Colonic mucosa (tissue), 4 donors: ENCODE measurements at places on chromosomes 4 and X. TPM values are rescaled to one million over a fixed set of nuclear protein-coding genes. Genes with fewer than 3 reads are reported as not detected.

NAP1L3 gene
- 0.40 TPM for total RNA-seq

- DNase-seq, result no peak
- no peaks in the 10 kb centered on the region for H3K27me3 ChIP-seq
- no peaks in the 10 kb centered on the region for H3K4me1 ChIP-seq
- no peak overlapping the region for H3K27ac ChIP-seq
These were observed 321.9 kb upstream of the PRPS2 start for GRCh38 chrX:12469296-12469695.

- H3K4me1 ChIP-seq, result no peaks in the 10 kb centered on the region
- H3K4me3 ChIP-seq, result no peak overlapping the region
- peak; percentile 39 for DNase-seq
These were observed 202.5 kb downstream of the PALLD start for GRCh38 chr4:168699224-168699878.

CSAG2 gene
- total RNA-seq, result not detected

CTAG2 gene
- not detected for total RNA-seq

MAGEE2 gene
- 0.10 TPM for total RNA-seq

DNA sequence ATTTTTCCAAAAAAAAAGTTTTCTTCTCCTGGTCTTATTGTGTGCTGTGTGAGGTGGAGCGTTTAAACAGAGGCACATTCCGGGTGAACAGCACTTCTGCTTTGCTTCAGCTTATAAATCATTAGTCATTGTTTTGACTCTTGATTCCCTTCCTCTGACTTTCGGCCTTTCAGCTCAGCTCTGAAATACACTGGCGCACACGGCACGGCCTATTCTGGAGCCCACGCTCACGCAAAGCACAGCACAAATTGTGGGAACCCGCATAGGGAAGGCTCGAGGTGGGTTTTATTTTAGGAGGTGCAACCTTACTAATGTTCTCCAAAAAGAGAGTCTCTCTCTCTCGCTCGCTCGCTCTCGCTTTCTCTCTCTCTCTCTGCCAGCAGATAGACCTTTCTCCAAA is 4.0 kb downstream of the POU3F4 start:
- peaks cover 31% of the 10 kb centered on the region for H3K27me3 ChIP-seq
- no peaks in the 10 kb centered on the region for H3K36me3 ChIP-seq
- H3K27ac ChIP-seq, result no peak overlapping the region

DNA sequence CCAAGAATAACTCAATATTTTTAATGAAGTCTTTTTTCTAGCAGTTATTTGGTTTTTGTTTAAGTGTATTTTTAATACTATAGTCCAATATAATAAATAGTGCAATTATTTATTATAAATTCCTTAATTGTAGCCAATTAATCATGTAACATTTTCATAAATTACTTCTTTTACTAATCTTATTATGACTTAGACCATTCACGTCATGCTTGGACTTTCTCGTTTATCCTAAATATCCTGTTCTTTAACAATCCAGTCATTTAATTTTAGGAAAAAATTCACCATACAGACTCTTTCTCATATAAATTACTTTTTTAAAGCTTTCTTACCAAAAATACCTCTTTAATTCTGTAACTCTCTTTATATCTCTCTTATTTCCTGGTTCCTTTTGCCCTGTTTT is 350.1 kb downstream of the AR start:
- no peak overlapping the region for H3K27ac ChIP-seq
- no peak overlapping the region for H3K4me3 ChIP-seq
- H3K27me3 ChIP-seq, result no peaks in the 10 kb centered on the region
- no peaks in the 10 kb centered on the region for H3K36me3 ChIP-seq

DNA sequence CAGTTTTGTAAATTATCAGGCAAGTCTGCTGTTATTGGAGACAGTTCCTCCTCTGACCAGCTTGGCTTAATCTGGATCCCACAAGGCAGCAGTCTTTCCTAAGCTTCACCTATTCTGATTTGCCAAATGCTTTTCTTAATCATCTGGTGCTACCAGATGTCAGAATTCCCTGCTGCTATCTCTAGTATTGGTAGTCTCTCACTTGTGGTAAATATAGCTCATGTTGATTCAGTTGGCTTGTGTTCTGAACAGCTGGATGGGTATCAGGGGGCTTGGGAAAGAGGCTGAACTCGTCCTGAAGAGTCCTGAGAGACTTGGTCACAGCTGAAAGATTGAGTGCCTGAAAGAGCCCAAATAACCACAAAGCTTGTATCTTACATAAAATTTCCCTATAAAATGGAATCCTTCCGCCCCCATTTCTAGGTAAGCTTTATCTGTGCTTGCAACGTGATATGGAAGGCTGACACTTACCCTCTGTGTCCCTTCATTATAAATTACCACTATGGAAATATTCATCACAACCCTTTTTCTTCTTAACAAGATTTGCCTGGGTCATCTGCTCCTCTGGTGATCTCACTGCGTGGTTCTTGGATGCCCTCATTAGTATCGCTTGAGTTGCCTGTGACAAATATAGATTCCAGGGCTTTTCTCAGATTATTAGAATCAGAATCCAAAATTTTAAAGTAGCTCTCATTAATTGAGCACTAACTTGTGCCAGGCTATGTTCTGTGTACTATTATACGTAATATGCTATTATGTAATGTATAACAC is 104.1 kb upstream of the GPRIN3 start:
- H3K4me1 ChIP-seq, result no peaks in the 10 kb centered on the region
- H3K36me3 ChIP-seq, result no peaks in the 10 kb centered on the region
- H3K27me3 ChIP-seq, result no peaks in the 10 kb centered on the region
- H3K27ac ChIP-seq, result no peak overlapping the region
- no peak for DNase-seq

- no peaks in the 10 kb centered on the region for H3K27me3 ChIP-seq
- no peak overlapping the region for H3K27ac ChIP-seq
- H3K4me1 ChIP-seq, result no peaks in the 10 kb centered on the region
- DNase-seq, result no peak
- H3K36me3 ChIP-seq, result no peaks in the 10 kb centered on the region
These were observed 5.8 kb downstream of the FOXP3 start for GRCh38 chrX:49258749-49259124.

- H3K4me3 ChIP-seq, result no peak overlapping the region
- no peaks in the 10 kb centered on the region for H3K36me3 ChIP-seq
- no peaks in the 10 kb centered on the region for H3K27me3 ChIP-seq
- no peak overlapping the region for H3K27ac ChIP-seq
- peak; percentile 35 for DNase-seq
These were observed 239.6 kb downstream of the GRXCR1 start for GRCh38 chr4:43132010-43132582.

DNA sequence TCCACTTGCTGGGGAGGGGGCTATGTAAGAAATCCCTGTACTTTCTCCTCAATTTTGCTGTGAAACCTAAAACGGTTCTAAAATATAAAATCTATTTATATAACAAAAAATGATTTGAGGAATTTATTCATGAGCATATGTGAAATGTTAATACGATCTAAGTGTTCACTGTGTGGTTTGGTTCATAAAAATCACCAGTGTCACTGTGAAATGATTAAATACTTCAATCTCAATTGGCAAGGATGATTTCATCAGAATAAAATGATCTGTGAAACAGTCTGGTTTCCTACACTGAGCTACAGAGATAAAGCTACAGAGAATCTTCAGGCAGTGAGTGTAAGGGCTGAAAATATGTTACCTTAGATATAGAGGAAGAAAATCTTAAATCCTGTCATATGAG is 153.4 kb downstream of the GPM6A start:
- H3K36me3 ChIP-seq, result no peaks in the 10 kb centered on the region
- no peak for DNase-seq
- no peak overlapping the region for H3K4me3 ChIP-seq
- no peaks in the 10 kb centered on the region for H3K4me1 ChIP-seq
- no peak overlapping the region for H3K27ac ChIP-seq

DNA sequence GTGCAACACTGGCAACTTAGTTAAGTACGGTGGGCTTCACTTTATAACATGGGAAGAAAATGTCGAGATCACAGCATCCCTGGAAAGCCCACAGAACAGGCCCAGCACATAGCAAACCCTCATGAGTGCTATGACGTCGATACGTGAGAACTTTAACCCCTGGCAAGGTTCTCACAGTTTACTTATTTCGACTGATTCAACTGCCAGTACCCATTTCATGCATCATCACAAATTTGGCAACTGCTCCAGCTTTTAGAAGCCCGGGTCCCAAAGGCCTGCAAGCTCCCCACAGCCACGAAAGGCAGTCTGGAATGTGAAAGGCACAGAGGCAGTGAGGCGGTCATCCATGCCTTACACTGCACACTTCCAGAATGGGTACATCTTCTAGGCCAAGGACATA is 41.2 kb downstream of the RELL1 start:
- no peak for DNase-seq
- H3K27me3 ChIP-seq, result no peaks in the 10 kb centered on the region
- H3K4me3 ChIP-seq, result no peak overlapping the region
- no peaks in the 10 kb centered on the region for H3K36me3 ChIP-seq

SOWAHD gene
- total RNA-seq, result 3.2 TPM

DNA sequence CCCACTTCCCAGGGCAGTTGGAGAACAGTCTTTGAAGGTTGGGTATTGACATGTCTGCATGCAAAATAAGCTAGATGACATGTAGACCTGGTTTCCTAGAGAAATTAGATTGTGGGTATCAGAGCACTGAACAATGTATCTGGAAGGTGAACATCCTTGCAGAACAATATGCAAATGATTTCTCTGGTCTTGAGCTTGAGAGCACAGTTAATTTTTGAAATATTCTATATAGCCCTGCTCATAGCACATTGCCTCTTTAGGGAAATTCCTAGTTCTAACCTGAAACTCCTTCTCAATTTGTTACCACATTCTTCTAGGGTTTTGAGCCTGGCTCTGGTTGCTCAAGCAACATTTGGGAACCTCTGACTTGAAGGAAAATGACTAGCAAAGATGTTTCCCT is 41.6 kb upstream of the LAS1L start:
- H3K4me1 ChIP-seq, result no peaks in the 10 kb centered on the region
- H3K4me3 ChIP-seq, result no peak overlapping the region
- DNase-seq, result no peak

GAGE12H gene
- total RNA-seq, result not detected

AMOT gene
- 23.3 TPM for total RNA-seq

DNA sequence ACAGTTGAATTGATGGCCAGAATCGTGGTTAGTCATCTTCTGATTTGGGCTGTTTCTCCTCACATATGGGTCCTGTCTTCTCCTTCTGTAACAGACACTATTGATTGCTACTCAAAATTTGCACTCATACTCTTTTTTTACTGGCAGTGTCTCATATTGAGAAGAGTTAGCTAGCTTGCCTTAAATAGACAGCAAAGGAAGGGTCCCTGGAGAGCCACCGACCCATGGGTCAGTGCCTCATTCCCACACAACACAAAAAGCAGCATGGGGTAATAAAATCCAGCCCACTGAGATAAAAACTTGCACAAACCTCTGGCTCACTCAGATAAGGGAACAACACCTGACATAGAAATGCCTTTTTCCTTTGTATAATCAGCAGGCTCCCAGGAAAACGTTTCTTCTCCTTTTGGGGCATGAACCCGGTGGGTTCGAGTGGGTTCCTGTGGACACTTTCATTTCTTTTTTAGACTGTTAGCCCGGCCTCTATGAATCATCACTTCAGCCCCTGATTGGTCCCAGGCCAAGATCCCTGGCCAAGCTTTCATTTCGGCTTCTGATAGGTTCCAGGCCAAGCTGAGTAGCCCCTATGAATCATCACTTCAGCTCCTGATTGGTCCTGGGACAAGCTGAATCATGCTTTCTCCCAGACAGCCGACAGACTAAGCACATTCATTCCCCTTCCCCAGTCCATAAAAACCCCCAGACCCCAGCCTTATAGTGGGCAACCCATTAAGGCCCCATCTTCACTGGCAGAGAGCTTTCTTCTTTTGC is 408.1 kb downstream of the DCAF12L2 start:
- no peaks in the 10 kb centered on the region for H3K36me3 ChIP-seq
- no peaks in the 10 kb centered on the region for H3K4me1 ChIP-seq
- H3K27ac ChIP-seq, result no peak overlapping the region
- no peak for DNase-seq

GRCh38 chrX:143363419-143363818 is 153.9 kb downstream of the SPANXN3 start:
- no peaks in the 10 kb centered on the region for H3K4me1 ChIP-seq
- H3K4me3 ChIP-seq, result no peak overlapping the region
- H3K36me3 ChIP-seq, result no peaks in the 10 kb centered on the region
- H3K27me3 ChIP-seq, result no peaks in the 10 kb centered on the region

DNA sequence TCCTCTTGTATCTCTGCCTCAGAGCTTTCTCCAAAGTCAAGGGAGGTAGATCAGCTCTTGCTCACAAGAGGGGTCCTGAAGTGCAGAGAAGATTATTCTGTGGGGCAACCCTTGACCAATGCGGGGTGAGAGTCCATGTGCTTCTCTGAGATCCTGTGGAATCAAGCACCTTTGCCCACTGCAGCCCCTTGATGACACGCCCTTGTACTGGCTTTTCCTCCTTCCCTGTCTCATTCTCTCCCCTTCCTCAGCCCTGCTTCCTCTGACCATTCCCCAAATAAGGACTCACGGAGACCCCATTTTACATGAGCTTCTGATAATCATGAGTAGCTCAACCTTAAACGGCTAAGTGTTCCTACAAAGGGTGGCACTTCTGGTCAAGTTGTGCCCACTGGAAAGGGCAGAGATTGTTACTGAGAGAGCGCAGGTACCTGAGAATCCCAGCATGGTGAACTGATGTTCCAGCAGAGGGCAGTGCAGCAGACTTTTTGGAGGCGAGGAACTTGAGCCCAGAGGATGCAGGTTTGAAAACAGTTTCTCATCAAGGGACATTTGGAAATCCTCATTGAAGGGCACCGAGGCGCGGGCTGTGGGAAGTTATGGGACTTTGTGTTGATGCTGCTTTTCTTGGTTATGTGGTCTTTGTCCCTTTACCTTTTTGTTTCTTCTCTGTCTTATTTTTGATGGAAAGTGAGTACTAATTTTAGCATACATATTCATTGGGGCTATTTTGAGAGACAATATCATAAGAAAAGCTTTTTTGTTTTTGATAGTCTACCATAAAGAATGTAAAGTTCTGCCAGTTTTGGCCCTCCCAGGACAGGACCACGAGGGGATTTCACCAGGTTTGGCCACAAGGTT is 201.3 kb downstream of the RBM46 start:
- H3K27me3 ChIP-seq, result no peaks in the 10 kb centered on the region
- H3K27ac ChIP-seq, result no peak overlapping the region
- DNase-seq, result peak; percentile 56
- no peak overlapping the region for H3K4me3 ChIP-seq

- H3K4me1 ChIP-seq, result no peaks in the 10 kb centered on the region
- no peak overlapping the region for H3K27ac ChIP-seq
- H3K36me3 ChIP-seq, result no peaks in the 10 kb centered on the region
These were observed 26.0 kb downstream of the AMTN start for GRCh38 chr4:70544279-70544868.

DNA sequence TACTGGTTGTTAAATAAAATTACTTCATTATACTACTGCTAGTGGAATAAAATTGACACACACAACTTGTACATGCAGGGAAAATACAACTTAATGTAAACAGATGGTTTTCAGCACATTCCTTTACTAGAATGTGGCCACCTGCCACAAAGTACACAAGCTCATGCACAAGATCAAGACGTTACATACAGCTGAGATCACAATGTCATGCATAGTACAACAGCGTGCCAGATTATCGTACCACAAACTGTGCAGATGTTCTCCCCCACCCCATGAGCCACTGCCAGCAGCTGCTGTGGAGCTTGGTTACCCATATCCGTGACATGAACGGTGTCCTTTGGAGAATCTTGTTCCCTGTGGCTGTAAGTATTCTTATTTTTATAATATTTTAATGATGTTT is 27.7 kb downstream of the FBXO8 start:
- no peak overlapping the region for H3K4me3 ChIP-seq
- no peak for DNase-seq
- H3K27me3 ChIP-seq, result no peaks in the 10 kb centered on the region
- no peak overlapping the region for H3K27ac ChIP-seq

- H3K27ac ChIP-seq, result no peak overlapping the region
- no peak for DNase-seq
- H3K36me3 ChIP-seq, result no peaks in the 10 kb centered on the region
These were observed 170.4 kb upstream of the MAB21L2 start for GRCh38 chr4:150411520-150411919.

HELT gene
- total RNA-seq, result not detected

NEIL3 gene
- 2.5 TPM for total RNA-seq
